ENCODE measurements at places on chromosomes 1 and 21. TPM values are rescaled to one million over a fixed set of nuclear protein-coding genes. Genes with fewer than 3 reads are reported as not detected.

KRTAP12-1 gene
- not detected for total RNA-seq

S100A1 gene
- total RNA-seq, result 1.2 TPM

FAM72C gene
- total RNA-seq, result not detected

ARTN gene
- 0.69 TPM for total RNA-seq

BLACAT1 gene
- not detected for total RNA-seq

C21orf58 gene
- total RNA-seq, result 13.9 TPM

MX1 gene
- total RNA-seq, result 1.2 TPM

RXFP4 gene
- not detected for total RNA-seq

CFAP74 gene
- total RNA-seq, result not detected

AMIGO1 gene
- 3.1 TPM for total RNA-seq

FMO5 gene
- 1.8 TPM for total RNA-seq

FAM72B gene
- total RNA-seq, result 1.3 TPM

LAPTM5 gene
- 0.15 TPM for total RNA-seq

AMY2B gene
- total RNA-seq, result 2.6 TPM

DVL1 gene
- total RNA-seq, result 59.9 TPM

CFAP141 gene
- not detected for total RNA-seq

SYTL1 gene
- total RNA-seq, result 0.82 TPM

SH2D5 gene
- 0.75 TPM for total RNA-seq

CDK18 gene
- total RNA-seq, result 10.2 TPM

CFAP45 gene
- 0.73 TPM for total RNA-seq

GBP7 gene
- not detected for total RNA-seq

LCE1F gene
- total RNA-seq, result not detected

LDLRAD1 gene
- not detected for total RNA-seq

SFN gene
- not detected for total RNA-seq

IGFN1 gene
- 1.9 TPM for total RNA-seq

SMPDL3B gene
- total RNA-seq, result 0.21 TPM

DMBX1 gene
- total RNA-seq, result not detected

Measured in chondrocyte (in vitro differentiated cells).